ENCODE measurements at places on chromosomes 5 and 9.

GRCh38 chr9:129465834-129466535 lies 154.9 kb downstream of the C9orf50 start:
- DNase-seq, result no peak

DNA sequence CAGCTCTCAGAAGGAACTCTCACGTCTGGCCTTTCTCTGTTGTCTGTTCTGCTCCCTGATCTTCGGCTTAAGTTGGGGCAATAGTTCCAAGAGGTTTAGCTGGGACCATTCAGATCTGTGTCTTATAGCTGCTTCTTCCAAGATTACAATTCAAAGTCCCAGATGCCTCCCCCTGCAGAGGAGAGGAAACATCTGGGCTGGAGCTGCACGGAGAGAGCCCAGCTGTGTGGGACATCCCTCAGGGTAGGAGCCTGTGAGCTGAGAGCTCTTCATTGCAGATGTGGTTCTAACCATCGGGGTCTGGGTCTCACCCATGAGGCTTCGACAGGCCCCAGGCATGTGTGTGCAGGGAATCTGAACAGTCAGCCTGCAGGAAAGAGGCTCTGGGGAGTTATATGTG lies 9.0 kb upstream of the PHF19 start:
- DNase-seq, result no peak

- DNase-seq, result peak; percentile 8
Observed at GRCh38 chr9:130713286-130713960, 19.8 kb downstream of the EXOSC2 start.

DNA sequence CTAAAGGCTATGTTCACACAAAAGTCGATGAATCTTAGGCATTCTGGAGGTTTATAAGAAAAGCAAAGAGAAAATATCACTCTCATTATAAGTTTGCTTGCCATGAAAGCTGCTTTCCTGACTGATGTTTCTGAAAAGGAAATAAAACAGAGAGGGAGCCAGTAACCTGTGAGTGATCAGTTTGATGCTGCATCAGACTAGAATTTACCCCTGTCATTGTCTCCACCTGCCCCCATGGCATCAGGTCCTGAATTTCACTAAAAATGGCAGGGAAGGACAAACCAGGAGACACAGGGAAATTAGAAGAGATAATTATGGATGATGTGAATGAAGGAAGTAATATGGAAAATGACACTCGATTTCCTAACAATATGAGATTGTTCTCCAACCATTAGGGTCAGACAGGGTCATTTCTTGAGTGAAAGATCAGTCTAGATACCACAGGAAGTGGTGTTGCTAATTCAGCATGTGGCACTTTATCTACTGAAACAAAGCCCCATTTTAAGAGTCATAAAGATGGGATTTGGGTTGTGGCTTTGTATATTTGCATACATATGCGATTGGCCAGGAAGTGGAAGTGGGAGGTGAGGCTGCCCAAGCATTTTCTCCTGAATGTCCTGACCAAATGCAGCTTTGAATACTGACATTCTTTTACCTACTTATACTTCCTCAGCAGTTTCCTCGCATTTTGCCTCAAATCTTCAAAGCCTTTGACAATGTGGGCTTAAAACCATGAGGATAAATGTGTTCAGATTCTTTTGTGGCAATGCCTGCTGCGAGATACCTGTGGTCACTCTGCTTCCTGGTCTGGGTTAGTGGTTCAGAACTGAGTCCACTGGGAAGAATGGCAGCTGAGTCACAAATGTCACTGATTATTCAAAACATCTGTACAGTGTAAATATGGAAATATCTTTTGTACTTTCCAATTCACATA lies 29.7 kb downstream of the MEGF10 start:
- DNase-seq, result peak; percentile 32

GRCh38 chr9:134213508-134213850 lies 49.1 kb upstream of the RNU6ATAC start:
- no peak for DNase-seq

- no peak for DNase-seq
Observed at GRCh38 chr5:131221888-131222287, 42.0 kb upstream of the CDC42SE2 start.

DNA sequence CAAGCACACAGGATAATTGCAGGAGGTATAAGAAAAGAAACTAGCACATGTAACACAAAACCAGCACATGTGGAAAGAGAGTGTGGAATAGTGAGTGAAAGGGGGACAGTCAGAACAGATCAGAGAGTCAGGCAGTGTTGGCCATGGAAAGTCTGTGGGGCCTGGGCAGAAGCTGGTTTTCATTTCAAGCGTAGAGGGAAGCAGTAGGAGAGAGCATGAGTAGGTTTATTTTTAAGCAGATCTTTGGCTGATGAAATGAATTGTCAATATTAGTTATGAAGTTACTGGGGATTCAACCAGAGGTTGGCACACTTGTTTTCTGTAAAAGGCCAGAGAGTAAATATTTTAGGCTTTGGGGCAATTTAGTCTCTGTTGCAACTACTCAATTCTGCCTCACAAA lies 283.1 kb downstream of the SMARCA2 start:
- DNase-seq, result no peak

DNA sequence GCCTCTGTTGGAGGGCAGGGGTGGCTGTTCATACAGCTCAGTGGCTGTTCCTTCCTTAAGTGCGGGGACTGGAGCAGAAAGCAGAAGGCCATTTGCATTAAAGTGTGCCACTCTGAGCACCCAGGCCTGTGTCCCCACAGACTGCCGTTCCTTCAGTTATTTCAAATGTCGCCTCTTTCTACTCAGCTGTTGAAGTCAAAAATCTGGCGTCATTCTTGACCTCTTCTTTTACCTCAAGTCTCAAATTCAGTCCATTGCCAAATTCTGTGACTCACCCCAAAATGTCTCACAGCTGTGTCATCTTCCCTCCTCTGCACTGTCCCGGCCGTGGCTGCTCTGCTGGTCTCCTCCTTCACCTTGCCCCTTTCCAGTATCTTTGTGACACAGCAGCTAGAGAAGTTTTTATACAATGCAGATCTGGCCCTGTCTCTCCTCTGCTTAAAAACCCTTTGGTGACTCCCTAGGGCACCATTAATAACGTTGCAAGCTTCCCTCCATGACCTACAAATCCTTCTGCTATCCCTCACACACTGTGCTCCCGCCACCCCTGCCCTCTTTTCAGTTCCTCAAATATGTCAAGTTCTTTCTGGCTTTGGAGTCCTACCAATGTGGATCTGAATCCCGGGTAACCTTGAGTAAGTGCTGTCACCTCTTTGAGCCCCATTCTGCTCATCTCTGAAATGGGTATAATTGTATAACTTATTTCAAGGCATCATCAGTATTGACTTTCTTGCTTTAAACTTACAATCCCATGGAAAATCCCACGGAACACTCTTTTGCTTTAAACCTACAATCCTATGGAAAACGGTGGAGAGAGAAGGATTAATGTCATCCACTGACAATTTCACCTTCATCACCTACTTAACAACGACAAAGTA lies 98.3 kb upstream of the BOD1 start:
- no peak for DNase-seq

DNA sequence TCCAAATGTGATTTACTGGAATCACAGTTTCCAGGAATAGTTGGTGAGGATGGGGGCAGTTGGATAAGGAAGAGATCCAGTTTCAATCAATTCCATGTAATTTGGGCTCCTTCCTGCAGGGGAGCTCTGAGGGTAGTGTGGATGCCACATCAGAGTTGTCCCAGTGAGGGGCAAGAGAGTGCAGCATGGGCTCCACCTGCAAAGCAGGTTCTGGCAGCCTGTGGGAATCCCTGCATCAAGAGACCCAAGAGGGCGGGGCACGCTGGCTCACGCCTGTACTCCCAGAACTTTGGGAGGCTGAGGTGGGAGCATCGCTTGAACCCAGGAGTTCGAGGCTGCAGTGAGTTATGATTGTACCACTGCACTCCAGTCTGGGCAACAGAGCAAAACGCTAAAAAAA lies 188.5 kb downstream of the CACNA1B start:
- DNase-seq, result no peak

GRCh38 chr9:70113403-70114022 lies 69.9 kb downstream of the MAMDC2 start:
- DNase-seq, result peak; percentile 29

DNA sequence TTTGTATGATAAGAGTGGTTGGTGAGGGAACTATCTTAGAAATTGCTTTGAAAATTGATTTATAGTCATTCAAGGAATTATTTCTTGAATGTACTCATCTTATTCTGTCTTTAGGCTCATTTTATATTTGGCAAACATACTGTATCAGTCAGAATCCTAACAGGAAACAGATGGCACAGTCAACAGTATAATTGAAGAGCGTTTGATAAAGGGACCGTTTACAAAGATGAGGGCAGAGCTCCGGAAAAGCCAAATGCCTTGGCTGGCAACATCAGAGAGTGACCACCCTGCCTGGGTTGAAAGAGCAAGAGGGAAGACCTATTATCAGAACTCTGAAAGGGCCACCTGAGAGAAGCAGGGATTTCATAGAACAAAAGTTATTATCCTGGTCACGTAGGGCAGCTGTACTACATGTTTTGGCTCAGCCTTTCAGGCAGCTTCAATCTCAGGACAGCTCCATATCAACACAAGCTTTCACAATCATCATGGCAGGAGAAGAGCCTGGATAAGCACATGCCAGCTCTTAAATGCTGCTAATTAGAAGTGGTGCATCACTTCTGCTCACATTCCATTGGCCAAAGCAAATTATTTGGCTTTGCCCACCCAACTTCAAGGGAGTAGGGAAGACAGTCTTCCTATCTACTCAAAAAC lies 47.2 kb upstream of the ARL15 start:
- no peak for DNase-seq

GRCh38 chr5:79697222-79698170 lies 7.9 kb downstream of the CMYA5 start:
- DNase-seq, result peak; percentile 5

GRCh38 chr9:123131258-123131657 lies 97.8 kb downstream of the GPR21 start:
- no peak for DNase-seq

GRCh38 chr5:95823738-95824609 lies 1.4 kb upstream of the GLRX start:
- DNase-seq, result peak; percentile 84

DNA sequence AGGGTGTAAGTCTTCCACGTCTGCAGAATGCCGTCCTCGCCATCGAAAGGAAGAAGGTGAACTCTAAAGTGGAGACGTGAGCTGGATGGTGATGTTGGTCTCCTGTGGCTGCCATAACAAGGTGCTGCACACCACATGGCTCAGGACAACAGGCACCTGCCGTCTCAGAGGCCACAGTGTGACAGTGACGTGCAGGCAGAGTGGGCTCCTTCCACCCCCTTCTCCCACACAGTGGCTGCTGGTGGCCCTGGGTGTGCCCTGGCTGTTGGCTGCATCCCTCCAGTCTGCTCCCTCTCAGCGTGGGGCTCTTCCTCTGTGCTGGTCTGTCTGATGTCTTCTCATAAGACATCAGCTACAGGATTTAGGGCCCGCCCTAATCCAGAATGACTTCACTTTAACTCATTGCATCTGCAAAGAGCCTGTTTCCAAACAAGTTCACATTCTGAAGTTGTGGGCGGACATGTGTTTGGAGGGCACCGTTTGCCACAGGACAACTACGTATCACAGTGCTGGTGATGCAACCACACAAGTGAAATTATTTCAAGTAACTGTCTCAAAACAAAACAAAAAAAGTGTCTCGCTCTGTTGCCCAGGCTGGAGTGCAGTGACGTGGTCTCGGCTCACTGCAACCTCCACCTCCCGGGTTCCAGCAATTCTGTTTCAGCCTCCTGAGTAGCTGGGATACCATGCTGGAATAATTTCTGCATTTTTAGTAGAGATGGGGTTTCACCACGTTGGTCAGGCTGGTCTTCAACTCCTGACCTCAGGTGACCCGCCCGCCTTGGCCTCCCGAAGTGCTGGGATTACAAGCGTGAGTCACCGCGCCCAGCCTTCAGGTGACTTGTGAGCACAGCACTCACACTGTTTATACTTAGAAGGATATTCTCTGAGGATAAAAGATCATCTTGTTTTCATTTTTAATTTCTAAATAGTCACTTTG lies 31.2 kb upstream of the CLPTM1L start:
- no peak for DNase-seq

GRCh38 chr5:16742938-16743337 lies 126.1 kb upstream of the RETREG1 start:
- DNase-seq, result no peak
